Testis (tissue), 5 donors: ENCODE measurements at places on chromosomes 4 and X. TPM values are rescaled to one million over a fixed set of nuclear protein-coding genes. Genes with fewer than 3 reads are reported as not detected.

- H3K36me3 ChIP-seq: no peaks in the 10 kb centered on the region
- DNase-seq: no peak
- H3K4me1 ChIP-seq: peaks cover 3% of the 10 kb centered on the region
Observed at GRCh38 chr4:6473264-6474052, 1.0 kb upstream of the PPP2R2C start.

DNA sequence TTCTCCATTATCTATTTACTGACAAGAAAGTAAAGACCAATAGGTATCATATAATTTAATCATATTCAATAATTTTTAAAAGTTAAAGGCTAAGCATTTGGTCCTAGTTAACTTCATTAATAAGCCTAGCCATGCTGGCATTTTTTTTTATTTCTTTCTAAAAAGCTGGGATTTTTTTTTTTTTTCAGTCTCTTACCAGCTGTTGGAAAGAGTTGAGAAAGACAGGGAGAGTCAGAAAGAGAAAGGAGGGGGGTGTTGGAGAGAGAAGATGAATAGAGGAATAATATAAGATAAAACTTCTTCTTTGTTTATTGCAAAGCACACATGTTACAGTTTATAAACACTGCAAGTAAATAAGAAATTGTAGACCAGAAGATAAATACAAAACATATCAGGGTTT is 5.9 kb upstream of the NR3C2 start:
- H3K4me1 ChIP-seq: no peaks in the 10 kb centered on the region
- H3K27ac ChIP-seq: no peak overlapping the region

Gene PNMA5
- 13.0 TPM for total RNA-seq

GRCh38 chr4:168794881-168795280 is 215.2 kb downstream of the CBR4 start:
- no peak overlapping the region for H3K4me3 ChIP-seq
- H3K27ac ChIP-seq: no peak overlapping the region
- H3K4me1 ChIP-seq: peaks cover 5% of the 10 kb centered on the region

GRCh38 chr4:147586637-147587036 is 30.6 kb upstream of the TMEM184C start:
- H3K27ac ChIP-seq: no peak overlapping the region
- H3K36me3 ChIP-seq: no peaks in the 10 kb centered on the region
- no peaks in the 10 kb centered on the region for H3K4me1 ChIP-seq
- H3K27me3 ChIP-seq: no peaks in the 10 kb centered on the region
- H3K4me3 ChIP-seq: no peak overlapping the region

Gene RENBP
- total RNA-seq: 3.4 TPM

DNA sequence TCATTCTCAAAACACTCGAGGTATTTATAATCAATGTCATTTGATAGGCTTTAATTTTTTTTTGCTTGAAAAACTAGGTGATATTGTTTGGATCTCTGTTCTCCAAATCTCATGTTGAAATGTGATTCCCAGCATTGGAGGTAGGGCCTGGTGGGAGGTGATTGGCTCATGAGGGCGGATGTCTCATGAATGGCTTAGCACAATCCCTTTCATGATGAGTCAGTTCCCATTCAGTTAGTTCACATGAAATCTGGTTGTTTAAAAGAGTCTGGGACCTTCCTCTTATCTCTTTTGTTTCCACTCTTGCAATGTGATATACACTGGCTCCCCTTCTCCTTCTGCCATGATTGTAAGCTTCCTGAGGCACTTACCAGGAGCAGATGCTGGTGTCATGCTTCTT is 638.7 kb downstream of the DMD start:
- H3K4me3 ChIP-seq: no peak overlapping the region
- H3K4me1 ChIP-seq: no peaks in the 10 kb centered on the region
- no peak for DNase-seq
- no peaks in the 10 kb centered on the region for H3K27me3 ChIP-seq
- no peak overlapping the region for H3K27ac ChIP-seq

Gene TMPRSS11B
- total RNA-seq: not detected

Gene GPR50
- not detected for total RNA-seq

Gene RIBC1
- 20.3 TPM for total RNA-seq

Gene TEX11
- 17.0 TPM for total RNA-seq

GRCh38 chr4:86452924-86453531 is 93.2 kb upstream of the MAPK10 start:
- H3K27me3 ChIP-seq: no peaks in the 10 kb centered on the region
- DNase-seq: peak; percentile 74
- H3K4me1 ChIP-seq: peaks cover 6% of the 10 kb centered on the region
- no peaks in the 10 kb centered on the region for H3K36me3 ChIP-seq
- H3K27ac ChIP-seq: peak overlapping the region; percentile 61

Gene TLR1
- 2.8 TPM for total RNA-seq

Gene RHOXF2
- 12.1 TPM for total RNA-seq

DNA sequence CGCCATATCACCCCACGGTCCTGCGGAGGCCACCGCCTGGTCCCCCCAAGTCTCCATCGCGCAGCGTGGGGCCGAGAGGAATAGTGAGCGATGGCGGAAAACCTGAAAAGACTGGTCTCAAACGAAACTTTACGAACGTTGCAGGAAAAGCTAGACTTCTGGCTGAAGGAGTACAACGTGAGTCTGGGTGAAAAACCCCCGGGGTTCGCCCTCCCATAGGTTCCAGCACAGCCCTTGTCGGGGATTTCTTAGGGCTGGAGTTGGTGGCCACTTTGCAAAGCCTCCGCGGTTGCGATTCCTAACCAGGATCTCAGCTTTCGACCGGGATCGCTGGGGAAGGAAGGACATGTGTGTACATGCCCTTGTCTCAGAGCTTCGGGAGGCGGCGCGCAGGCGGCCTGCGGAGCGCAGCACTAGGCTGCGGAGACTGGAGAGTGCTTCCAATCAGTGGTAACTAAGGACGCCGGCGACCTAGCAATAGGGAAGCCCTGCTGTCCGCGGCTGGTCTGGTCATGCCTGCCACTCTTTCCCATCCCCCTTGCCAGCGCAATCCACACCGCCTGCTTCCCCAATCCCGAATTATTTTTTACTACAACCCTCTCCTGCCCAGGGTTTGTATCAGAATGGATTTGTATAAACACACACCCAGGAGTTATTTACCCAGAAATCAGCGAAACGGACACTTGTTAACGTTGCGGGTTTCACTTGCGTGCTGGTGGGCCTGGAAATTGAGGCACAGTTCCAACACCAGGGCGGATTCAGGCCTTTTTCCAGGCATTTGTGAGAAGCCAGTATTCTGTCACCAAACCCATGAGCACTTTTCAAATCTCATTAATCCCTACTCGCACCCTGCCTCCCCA is 741 bp downstream of the SPATA18 start:
- H3K27ac ChIP-seq: peak overlapping the region; percentile 80
- H3K36me3 ChIP-seq: no peaks in the 10 kb centered on the region
- peak overlapping the region; percentile 58 for H3K4me3 ChIP-seq

- no peak for DNase-seq
- H3K27ac ChIP-seq: no peak overlapping the region
- no peaks in the 10 kb centered on the region for H3K36me3 ChIP-seq
- no peaks in the 10 kb centered on the region for H3K27me3 ChIP-seq
- H3K4me1 ChIP-seq: no peaks in the 10 kb centered on the region
- H3K4me3 ChIP-seq: no peak overlapping the region
Observed at GRCh38 chrX:8244301-8244700, 73.2 kb upstream of the VCX2 start.

DNA sequence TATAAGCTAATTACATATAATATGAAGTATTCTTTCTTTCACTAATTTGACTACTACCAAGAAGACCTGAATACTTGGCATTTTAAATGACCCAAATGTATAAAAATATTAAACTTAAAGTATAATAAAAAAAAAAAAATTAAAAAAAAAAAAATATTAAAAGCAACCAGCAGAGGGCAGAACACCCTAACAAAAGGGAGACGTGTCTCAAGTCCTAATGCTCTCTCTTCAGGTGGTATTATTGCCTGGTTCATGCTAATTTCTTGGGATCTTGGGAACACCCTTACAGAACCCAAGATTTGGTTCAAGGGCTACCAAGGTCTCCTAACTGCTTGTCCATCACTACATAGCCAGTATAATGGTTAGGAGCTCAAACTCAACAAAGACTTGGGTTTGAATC is 754.8 kb downstream of the RAB28 start:
- no peaks in the 10 kb centered on the region for H3K36me3 ChIP-seq
- H3K4me1 ChIP-seq: no peaks in the 10 kb centered on the region
- no peaks in the 10 kb centered on the region for H3K27me3 ChIP-seq
- H3K27ac ChIP-seq: no peak overlapping the region
- H3K4me3 ChIP-seq: no peak overlapping the region

Gene FOXP3
- 1.1 TPM for total RNA-seq

Gene USP46
- total RNA-seq: 22.9 TPM

Gene POU3F4
- not detected for total RNA-seq

GRCh38 chr4:112855058-112855457 is 194.4 kb upstream of the ANK2 start:
- no peaks in the 10 kb centered on the region for H3K36me3 ChIP-seq
- H3K27me3 ChIP-seq: no peaks in the 10 kb centered on the region
- H3K27ac ChIP-seq: no peak overlapping the region
- no peak overlapping the region for H3K4me3 ChIP-seq
- DNase-seq: no peak

DNA sequence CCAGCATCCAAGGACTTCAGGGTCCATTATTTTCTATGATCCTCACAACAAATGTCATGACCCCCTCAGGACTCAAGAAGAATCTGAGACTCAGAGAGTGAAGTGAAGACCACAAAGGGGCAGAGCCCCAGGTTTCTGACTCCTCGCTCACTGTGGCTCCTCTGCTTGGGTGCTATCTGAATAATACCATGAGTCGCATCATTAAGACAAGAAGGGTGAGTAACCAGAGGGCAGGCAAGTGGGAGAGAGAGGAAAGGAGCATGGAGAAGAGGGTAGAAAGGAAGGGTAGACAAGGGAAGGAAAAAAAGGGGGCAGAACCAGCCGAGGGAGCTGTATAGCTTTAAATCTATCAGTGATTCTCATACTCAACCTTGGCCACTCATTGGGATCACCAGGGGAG is 15.5 kb upstream of the HSD17B10 start:
- H3K4me3 ChIP-seq: no peak overlapping the region
- H3K4me1 ChIP-seq: no peaks in the 10 kb centered on the region
- no peaks in the 10 kb centered on the region for H3K27me3 ChIP-seq
- no peak overlapping the region for H3K27ac ChIP-seq

GRCh38 chr4:108227923-108228322 is 59.2 kb upstream of the LEF1 start:
- no peak overlapping the region for H3K27ac ChIP-seq
- H3K4me3 ChIP-seq: no peak overlapping the region
- H3K4me1 ChIP-seq: no peaks in the 10 kb centered on the region

- no peak for DNase-seq
- H3K27ac ChIP-seq: no peak overlapping the region
- no peak overlapping the region for H3K4me3 ChIP-seq
Observed at GRCh38 chr4:137452799-137453198, 79.5 kb downstream of the PCDH18 start.

- H3K4me3 ChIP-seq: no peak overlapping the region
- no peaks in the 10 kb centered on the region for H3K4me1 ChIP-seq
- no peaks in the 10 kb centered on the region for H3K27me3 ChIP-seq
- DNase-seq: no peak
- H3K36me3 ChIP-seq: no peaks in the 10 kb centered on the region
Observed at GRCh38 chr4:99395595-99396364, 39.4 kb downstream of the ADH7 start.

Gene XAGE1A
- total RNA-seq: 14.4 TPM

- no peaks in the 10 kb centered on the region for H3K4me1 ChIP-seq
- no peaks in the 10 kb centered on the region for H3K27me3 ChIP-seq
- H3K36me3 ChIP-seq: no peaks in the 10 kb centered on the region
- no peak for DNase-seq
Observed at GRCh38 chr4:112318239-112319142, 21.3 kb downstream of the ALPK1 start.
